ENCODE measurements at places on chromosomes 11 and 22.

GRCh38 chr11:57552479-57552878, 15.0 kb downstream of the UBE2L6 start:
- peak; percentile 30 for DNase-seq

DNA sequence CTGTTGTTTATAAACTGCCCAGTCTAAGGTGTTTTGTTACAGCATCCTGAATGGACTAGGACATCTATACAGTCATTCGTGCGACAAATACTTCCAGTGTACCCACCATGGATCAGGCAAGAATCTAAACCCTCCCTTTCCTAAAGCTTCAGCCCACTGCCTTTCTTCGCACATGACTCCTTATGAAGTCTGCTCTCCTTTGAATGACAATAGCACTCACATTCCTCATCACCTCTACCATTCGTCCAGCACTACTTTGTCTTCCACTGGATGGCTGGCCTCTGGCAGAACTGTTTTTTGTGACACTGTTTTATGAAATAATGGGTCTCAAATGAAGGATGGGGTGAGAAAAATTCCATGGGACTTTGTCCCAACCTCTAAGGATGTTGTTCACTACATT, 89.8 kb upstream of the LIN7C start:
- DNase-seq = no peak

DNA sequence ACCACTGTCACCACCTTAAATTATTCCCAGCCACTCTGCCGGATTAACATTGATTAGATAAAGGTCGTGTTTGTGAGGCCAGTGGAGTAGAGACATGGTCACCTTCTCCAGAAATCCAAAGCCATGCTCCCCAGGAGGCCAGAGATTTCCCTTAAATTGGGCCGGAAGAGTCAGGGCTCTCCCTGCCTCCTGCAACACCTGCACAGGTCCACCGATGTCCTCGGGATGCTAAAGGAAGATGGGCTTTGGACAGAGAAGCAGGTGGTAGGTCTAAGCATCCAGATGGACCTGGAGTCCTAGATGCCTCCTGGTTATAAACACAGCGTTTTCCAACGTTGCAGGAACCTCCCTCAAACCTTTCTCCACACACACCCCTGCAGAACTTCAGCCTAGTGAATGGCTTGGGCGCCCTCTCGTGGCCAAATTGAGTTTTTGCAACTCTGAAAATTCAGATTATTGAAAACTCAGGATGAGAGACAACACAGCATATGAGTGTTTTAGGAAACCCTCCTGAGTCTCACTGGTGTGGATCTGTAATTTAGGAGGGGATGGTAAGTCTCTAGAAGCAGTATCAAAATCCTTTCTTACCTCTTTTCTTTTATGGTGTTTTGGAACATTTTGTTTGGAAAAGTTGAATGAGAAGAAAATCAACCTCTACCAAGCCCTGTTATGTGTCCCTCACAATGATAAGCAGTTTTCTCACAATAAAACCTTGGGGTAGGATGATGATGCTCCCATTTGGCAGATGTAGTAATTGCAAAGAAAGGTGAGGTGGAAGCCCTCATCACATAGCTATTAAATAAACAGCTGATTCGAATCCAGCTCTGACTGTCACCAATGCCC, 109.6 kb downstream of the RRAS2 start:
- peak; percentile 68 for DNase-seq

DNA sequence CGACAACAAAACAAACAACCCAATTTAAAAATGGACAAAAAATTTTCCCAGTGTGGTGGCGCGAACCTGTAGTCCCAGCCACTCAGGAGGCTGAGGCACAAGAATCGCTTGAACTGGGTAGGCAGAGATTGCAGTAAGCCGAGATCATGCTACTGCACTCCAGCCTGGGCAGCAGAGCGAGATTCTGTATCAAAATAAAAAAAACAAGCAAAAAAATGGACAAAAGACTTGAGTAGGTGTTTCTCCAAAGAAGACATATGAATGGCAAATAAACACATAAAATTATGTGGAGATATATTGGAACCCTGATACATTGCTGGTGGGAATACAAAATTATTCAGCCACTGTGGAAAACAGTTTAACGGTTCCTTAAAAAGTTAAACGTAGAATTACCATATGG, 27.4 kb upstream of the MAPK1 start:
- DNase-seq = no peak

DNA sequence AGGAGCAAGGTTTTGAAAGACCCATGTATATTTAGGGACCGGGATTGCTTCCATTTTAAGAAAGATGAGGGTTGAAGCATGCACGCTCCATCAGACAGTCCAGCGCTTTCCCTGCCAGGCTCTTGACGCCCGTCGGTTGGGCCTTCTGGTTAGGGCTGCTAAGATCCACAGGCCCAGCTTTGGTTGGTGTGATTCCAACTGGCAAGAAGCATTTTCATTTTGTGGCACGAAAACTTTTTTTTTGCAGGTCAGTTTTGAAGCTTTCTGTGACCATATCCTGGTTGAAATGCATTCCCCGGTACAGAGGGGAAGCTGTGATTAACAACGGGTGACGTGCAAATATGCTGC, 34.3 kb upstream of the MPPED1 start:
- no peak for DNase-seq

- no peak for DNase-seq
These were observed 8.3 kb downstream of the GRK3 start for GRCh38 chr22:25572708-25573171.
